ENCODE measurements at places on chromosomes 5 and 9.

DNA sequence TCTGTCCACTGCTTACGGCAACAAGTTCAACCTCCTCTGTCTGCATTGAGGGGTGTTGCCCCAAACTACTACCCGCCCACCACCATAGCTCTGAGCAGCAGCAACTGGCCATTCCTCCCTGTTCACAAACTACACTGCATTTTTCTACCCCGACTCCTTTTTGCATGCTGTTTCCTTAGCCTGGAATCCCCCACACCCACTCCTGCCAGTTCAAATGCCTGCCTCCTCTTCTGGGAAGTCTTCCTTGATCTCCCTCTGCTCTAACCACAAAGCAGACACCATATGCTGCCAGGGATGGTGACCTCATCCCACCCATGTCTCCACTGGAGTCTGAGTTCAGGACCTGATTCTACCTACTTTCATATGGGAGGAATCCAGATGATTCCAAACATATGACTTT, 13.3 kb downstream of the ALDH1B1 start:
- DNase-seq: no peak

- DNase-seq: no peak
These were observed 47.0 kb upstream of the CHD1 start for GRCh38 chr5:98975682-98976407.

- no peak for DNase-seq
These were observed 30.4 kb downstream of the RUSC2 start for GRCh38 chr9:35520364-35520710.

DNA sequence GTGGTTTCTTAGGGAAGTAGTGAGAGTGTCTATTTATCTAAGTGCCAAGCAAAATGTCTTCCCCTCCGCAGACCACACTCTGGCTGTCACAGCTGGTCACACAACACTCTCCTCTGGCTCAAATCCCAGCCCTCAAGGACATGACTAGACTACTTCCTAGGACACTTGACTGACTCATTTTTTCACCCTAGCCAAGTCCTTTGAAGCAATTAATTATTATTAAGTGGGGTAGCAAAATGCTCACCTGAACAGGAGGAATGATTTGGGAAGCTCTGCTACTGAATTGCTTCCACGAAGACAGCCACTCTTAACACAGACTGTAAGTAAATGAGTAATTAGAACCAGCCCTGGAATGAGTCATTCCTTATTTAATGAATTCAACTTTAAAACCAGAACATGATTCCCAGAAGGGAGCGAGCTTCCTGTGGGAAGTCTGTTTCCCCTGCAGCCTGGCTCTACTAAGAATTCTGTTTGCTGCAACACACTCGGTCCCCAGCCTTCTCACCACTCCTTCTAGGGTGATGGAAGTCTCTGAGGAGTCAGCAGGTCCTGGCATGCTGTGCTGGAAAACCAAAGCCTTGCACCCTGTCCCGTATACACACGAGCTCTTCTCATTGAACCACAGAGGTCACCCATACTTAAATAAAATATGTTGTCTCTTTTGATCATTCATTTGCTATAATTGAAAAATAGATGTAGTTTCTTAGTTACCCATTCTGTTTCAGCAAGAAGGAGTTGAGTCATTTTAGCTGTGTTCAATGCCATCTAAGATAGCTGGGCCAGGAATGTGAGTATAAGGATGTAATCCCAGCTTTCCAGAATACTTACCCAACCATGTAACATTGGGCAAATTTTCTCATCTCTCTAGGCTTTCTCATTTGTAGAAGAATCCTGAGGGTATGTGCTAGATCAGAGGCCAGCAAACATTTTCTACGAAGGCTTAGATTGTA, 218.6 kb upstream of the RASEF start:
- DNase-seq: peak; percentile 83

GRCh38 chr5:137075163-137075970, 423.8 kb downstream of the SPOCK1 start:
- DNase-seq: no peak

DNA sequence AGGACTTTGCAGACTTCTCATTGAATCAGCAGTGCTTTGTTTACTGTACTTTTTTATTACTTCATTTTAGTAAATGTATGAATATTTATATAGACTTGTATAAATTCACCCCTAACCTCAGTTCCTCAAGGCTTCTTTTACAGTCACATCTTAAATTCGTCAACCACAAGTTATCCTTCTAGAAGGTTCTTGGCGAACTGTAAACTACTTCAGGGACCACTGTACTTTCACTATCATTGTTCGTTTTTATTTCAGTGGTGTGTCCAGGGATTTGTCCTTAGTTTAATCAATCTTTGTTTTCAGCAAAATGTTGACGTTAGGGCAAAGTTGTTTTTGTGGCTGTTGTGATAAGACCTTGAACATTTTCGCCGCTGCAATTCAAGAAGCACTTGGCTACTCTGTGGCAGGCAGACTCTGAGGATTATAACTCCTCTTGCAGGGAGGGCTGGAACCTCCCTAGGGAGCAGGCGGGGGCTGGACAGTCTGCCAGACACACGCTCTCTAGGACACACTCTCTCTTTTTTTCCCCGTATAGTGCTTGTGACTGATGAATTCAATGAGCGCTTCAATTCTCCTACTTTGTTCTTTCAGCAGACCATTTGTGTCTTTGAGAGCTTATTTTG, 252.8 kb downstream of the FBXL7 start:
- DNase-seq: no peak

DNA sequence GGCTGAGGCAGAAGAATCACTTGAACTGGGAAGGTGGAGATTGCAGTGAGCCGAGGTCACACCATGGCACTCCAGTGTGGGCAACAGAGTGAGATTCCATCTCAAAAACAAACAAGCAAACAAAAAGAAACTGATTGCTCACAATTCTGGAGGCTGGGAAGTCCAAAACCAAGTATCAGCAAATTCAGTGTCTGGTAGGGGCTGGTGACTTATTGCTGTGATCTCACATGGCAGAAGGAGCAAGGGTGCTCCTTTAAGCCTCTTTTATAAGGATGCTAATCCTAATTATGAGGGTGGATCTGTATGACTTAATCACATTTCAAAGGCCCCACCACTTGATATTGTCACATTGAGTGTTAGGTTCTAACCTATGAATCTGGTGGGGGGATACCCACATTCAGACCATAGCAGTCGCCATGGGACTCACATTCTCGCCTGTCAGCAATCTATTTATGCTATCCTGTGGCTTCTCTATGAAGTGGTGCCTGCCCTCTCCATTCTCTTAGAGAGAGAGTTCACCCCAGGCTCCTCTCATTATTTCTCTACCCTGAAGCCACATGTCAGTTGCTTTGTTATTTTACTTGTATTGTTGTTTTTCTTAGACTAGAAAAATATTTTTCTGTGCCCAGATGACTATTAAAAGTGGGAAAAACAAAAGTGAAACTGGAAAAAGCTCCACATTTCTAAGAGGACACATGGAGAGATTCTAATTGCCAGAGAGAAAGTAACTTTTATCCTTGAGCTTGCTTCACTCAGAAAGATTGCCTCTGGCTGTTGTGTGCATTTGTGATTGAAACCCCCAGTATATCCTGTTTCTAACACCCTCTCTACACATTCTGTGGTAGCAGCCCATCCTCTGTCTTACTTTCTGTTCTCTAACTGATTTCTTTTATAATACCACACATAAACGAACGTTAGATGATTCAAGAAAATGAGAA, 18.8 kb upstream of the PRLR start:
- DNase-seq: no peak

DNA sequence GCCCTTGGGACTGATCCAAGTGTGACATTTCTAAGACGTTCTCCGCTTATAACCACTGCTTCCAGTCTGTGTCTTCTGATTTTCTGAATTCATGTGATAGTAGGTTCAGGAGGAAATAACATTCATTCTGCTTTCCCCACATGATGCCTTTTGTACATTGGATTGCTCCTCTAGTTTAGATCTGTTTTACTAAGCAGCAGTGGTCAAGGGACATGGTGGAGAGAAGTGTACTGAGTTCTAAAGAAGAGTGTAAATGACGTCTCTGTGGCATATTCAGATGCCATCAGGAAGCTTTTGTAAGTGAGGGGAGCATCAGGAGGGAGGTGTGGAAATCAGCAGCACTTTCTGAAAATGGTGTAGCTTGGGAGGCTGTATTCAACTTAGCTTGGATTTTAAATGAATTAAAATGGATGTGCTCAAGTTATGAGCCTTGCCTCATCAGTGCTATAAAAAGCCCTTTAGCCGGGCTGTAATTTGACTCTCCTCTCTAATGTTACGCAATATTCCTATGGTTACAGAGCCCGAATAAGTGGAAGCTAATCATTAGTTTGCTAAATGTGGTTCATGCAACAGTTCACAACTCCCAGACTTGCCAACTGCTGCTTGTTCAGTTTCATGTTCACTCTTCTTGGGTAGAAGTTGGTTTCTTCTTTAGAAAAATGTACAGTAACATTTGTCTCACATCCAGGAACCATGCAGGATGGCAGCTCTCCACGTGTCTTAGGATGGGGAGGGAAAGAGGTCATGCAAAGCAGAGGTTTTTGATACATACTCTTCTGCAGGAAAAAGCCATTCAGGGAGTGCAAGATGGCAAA, 281.3 kb downstream of the ARHGAP26 start:
- peak; percentile 46 for DNase-seq
